Amygdala (tissue), 56 donors: ENCODE measurements at places on chromosomes 1 and 21.

GRCh38 chr1:43021547-43022474 is 63.1 kb upstream of the SLC2A1 start:
- DNase-seq: no peak

DNA sequence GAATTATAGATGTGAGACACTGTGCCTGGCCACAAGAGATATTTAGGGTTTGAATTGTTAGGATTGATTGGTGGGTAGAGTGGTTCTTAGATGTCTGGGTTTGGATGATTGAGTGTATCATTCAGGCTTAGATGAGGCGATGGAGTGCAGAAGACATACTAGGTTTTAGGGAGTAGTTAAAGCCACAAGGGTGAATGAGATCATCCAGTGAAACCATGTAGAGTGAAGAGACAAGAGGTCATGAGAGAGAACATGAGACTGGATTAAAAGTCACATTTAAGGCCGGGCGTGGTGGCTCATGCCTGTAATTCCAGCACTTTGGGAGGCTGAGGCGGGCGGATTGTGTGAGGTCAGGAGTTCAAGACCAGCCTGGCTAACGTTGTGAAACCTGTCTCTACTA is 37.2 kb downstream of the ZFYVE9 start:
- DNase-seq: no peak

DNA sequence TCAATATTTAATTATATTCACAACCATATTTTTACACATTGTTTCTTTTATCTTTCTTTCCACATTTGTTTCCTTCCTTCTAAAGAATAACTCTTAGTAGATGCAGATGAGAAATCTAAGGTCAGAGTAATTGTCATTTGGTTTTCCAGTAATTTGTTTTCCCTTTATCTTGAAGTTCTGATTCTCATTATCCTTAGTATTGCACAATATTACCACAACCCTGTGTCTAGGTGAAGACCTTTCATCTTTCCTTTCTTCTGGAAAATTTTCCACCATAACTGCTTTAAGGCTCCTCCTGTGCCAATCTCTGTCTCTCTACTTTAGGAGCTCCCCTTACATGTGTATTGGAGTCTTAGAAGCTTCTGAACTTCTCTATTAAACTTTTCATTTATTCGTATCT is 209.0 kb downstream of the DPYD start:
- DNase-seq: no peak

GRCh38 chr1:148293651-148294050 is 141.6 kb upstream of the NBPF11 start:
- DNase-seq: no peak

GRCh38 chr21:32256251-32256650 is 22.6 kb downstream of the MIS18A start:
- no peak for DNase-seq
